Ascending aorta (tissue), 2 donors: ENCODE measurements at places on chromosomes 7 and 10.
A peak's percentile ranks its signal among the peaks of the same experiment; 100 is the strongest.

- DNase-seq: no peak
- no peak overlapping the region for H3K27ac ChIP-seq
- H3K27me3 ChIP-seq: no peaks in the 10 kb centered on the region
- no peaks in the 10 kb centered on the region for H3K4me1 ChIP-seq
- H3K4me3 ChIP-seq: no peak overlapping the region
These were observed 84.3 kb downstream of the CCDC7 start for GRCh38 chr10:32530231-32530630.

GRCh38 chr10:5424751-5425150, 12.4 kb downstream of the NET1 start:
- peak overlapping the region; percentile 72 for H3K27ac ChIP-seq
- no peak for DNase-seq
- H3K4me3 ChIP-seq: no peak overlapping the region
- peaks cover 3% of the 10 kb centered on the region for H3K4me1 ChIP-seq
- H3K27me3 ChIP-seq: no peaks in the 10 kb centered on the region
- no peaks in the 10 kb centered on the region for H3K36me3 ChIP-seq

DNA sequence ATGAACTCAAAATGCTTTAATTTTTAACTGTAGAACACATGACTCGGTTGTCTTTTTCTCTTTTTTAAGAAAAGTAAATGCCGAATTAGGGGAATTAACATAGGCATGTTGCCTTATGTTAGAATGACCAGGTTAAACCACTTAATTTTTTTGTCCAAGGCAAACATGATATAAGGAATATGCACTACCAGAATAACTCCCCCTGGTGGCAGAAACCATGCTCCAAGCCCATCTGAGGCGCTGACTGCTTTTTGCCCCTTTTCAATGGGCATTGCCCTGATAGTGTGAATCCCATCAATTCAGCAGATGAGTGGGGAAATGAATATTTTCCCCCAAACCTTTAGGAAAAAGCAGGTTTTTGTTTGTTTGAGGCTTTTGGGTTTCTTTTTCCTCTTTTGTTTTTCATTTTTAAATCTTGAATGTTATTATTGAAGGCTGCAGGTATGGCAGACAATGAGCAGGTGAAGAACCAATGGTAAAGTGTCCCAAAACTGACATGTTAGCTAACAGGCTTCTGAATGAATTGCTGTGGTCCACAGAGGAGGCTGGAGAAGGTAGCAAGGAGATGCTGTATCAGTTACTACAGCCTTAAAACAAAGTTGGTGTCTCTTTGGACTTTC, 284.3 kb downstream of the SORCS3 start:
- no peaks in the 10 kb centered on the region for H3K4me1 ChIP-seq
- no peak overlapping the region for H3K27ac ChIP-seq
- DNase-seq: no peak
- H3K36me3 ChIP-seq: no peaks in the 10 kb centered on the region
- no peak overlapping the region for H3K4me3 ChIP-seq

DNA sequence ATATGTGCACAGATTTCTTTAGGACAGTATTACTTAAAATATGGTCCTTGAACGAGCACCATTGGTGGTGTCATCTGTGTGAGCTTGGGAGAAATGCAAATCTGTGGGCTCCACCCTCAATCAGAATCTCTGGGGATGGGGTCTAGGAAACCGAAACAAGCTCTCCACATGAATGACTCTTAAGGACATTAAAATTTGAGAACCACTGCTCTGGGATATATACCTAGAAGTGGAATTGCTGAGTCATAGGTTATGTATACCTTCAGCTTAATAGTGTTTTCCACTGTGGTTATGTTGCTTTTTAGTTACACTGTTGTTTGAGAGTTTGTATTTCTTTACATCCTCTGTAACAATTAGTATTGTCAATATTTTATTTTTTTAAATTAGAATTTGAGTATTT, 24.0 kb downstream of the ZNRF2 start:
- no peaks in the 10 kb centered on the region for H3K27me3 ChIP-seq
- no peak for DNase-seq
- H3K4me3 ChIP-seq: no peak overlapping the region
- H3K27ac ChIP-seq: no peak overlapping the region
- no peaks in the 10 kb centered on the region for H3K36me3 ChIP-seq
